ENCODE measurements at places on chromosomes 12 and 14. TPM values are rescaled to one million over a fixed set of nuclear protein-coding genes. Genes with fewer than 3 reads are reported as not detected.

GRCh38 chr14:71108398-71109119, 201.3 kb downstream of the PCNX1 start:
- no peak for DNase-seq

FRMD6 gene
- polyA plus RNA-seq: 21.0 TPM

GRCh38 chr12:89680409-89680808, 28.2 kb downstream of the ATP2B1 start:
- no peak for DNase-seq

DNA sequence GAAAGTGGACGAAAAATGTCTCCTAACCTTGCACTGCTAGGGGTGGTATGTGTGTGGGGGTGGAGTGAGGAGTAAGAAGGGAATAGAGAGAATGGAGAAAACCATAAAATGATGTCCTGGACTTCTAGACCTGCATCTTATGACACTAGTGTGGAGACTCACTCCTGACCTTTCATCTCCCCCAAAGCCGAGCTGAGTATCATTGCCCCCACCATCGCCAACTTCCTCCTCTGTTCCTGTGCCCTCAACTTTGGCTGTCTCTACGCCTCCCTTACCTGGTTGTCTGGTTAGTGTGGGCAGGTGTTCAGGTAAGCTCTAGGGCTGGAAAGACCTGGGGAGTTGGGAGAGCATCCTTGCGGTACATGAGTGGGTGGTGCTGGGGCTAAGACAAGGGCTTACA, 4.5 kb upstream of the KLHL33 start:
- no peak for DNase-seq

DNA sequence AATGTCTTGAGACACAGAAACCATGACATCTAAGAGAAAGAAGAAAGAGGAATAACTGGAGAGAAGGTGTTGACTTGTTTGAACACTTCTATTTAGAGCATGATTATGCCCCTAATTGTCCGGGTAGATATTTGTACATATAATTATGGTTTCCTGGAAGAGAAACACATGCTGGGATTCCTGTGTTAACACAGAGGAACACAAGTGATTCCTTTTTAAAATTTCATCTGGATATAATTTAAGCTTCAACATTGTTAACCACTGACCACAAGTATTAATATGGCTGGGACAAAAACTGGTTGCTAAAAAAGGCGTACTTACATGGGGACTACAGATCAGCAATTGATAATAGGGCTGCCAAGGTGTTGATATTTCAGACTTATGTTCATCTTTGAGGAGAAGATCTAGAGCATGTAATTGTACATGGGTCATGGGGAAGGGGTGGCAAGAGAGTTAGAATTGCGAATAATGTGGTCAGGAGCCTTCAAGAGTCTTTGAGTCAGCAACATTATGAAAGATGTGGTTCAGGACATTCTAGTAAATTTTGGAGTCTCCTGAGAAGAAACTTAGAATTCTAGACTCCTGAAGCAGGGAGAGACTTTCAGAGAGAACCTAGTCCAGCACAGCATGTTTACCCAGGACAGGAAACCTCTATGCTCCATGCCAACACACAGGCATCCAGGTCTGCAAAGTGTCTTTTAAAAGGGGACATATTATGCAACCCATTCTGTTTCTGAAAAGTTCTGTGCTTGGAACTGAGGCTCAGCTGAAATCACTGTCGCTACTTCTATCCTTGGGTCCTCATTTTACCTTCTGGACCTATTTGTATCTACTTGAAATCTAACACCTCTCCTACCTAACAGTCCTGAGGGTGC, 56.5 kb downstream of the SLC38A1 start:
- no peak for DNase-seq

- peak; percentile 85 for DNase-seq
These were observed at the start of gene HOXC5 for GRCh38 chr12:54032627-54033100. Gene HOXC5, plus strand, starts transcription at chr12:54033050. Its CDS starts 73 bp downstream, at chr12:54033123.

DNA sequence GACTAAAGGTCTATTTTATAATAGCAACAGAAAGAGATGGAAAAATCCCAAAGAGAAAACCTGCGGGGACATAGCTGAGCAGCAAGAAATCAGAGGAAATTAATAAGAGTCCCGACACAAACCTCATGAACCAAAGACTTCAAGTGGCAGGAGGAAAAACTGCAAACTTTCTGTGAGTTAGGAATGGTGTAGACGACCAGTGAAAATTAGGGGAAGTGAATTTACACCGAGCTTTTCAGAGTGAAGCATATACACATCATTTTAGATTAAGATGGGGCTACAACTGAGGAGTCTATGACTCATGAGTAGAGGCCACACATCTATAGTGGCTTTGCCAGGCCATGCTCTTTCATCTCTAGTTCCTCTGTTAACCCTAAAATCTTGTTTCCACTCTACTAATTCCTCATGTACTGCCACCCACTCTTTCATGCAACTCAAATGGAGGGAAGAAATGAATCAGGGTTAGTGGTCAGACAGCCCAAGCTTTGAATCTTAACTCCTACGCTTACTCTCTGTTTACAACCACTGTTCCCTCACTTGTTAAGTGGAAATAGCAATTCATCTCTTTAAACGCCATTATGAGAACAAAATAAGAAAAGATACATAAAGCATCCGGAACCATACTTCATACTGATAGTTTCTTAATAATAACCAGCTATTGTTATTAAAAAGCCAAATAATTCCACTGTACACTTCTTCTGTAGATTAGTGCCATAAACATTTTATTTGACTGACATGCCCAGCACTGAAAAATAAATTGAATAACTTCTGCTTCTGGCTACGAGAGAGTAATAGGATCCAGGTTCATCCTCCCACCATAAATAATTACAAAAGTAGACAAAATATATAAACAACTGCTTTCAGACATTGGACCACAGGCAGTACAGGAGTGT, 219.3 kb downstream of the RMST start:
- DNase-seq: no peak

DNA sequence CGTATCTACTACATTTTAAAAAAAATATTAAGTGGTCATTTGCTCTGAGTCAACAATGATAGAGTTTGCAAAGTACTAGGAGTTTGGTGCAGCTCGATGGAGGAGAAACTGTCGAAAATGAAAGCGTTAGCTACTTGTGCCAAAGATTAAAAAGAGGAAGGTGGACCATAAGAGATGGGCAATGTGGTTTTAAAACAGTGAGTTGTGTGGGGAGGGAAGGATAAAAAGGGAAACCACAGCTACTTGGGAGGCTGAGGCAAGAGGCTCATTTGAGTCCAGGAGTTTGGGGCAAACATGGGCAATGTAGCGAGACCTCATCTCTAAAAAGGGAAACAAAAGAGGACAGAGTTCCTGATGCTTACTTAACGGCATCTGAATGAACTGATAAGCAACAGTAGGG, 18.2 kb upstream of the STRAP start:
- DNase-seq: no peak

DNA sequence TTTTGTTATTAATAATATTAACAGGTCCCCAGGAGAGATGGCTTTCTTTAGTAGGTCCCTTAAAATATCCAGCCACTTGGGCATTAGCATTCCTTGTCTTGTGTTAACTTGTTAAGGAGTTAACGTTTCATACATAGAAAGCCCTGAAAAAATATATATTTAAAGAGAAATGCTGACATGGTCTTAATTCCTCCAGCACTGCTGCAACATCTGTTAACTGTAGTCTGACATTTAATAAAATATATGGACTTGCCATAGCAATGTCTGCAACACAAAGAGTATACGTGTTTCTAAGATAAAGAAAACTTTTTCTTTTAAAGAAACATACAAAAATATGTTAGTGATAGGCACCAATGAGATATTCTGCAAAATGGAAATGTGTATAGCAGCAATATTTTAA, 10.0 kb downstream of the SLC38A4 start:
- DNase-seq: no peak

- DNase-seq: no peak
These were observed 231.4 kb upstream of the RTL1 start for GRCh38 chr14:101134851-101135433.

KLRG1 gene
- 3.3 TPM for polyA plus RNA-seq

FSCB gene
- not detected for polyA plus RNA-seq

CACNA2D4 gene
- polyA plus RNA-seq: 3.0 TPM

SRSF9 gene
- polyA plus RNA-seq: 239 TPM

DNA sequence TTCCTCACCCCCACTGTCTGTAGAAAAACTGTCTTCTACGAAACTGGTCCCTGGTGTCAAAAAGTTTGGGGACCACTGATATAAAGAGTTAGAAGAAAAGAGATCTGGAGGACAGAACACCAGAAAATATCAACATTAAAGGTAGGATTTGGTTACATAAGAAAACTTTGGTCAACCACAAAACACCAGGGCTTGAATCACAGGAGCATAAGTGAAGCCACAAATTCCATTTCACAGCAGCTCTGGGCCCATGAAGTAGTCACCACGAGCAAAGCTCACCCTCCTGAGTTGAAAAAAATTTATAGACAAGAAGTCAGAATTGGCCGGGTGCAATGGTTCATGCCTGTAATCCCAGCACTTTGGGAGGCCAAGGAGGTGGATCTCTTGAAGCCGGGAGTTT, 19.4 kb downstream of the RALGAPA1 start:
- DNase-seq: no peak

DNA sequence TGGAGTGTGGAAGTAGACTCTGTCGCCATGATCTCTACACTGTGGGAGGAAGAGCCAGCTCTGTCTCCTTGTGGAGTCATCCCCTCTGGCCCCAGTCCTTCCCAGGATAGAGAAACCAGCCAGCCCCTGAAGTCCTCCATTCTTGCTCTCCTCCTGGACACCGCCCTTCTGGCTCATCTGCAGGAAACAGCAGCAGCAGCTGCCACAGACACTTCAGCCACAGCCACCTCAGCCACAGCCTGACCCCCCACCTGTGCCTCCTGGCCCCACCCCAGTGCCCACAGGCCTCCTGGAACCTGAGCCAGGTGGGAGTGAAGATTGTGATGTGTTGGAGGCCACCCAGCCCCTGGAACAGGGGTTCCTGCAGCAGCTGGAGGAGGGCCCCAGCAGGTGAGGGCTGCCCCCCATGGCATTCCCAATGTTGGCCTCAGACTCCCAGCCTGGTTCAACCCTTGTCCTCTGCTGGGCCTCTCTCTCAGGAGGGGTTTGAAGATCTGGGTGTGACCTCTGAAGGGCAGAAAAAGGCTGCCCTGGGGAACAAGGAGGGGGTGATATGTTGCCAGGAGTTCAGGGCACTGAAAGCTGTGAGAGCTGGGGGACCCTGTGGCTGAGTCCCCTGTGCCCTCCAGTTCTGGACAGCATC, 10.5 kb downstream of the PRPF40B start:
- no peak for DNase-seq

G2E3 gene
- polyA plus RNA-seq: 24.6 TPM

INHBC gene
- 0.29 TPM for polyA plus RNA-seq

DNA sequence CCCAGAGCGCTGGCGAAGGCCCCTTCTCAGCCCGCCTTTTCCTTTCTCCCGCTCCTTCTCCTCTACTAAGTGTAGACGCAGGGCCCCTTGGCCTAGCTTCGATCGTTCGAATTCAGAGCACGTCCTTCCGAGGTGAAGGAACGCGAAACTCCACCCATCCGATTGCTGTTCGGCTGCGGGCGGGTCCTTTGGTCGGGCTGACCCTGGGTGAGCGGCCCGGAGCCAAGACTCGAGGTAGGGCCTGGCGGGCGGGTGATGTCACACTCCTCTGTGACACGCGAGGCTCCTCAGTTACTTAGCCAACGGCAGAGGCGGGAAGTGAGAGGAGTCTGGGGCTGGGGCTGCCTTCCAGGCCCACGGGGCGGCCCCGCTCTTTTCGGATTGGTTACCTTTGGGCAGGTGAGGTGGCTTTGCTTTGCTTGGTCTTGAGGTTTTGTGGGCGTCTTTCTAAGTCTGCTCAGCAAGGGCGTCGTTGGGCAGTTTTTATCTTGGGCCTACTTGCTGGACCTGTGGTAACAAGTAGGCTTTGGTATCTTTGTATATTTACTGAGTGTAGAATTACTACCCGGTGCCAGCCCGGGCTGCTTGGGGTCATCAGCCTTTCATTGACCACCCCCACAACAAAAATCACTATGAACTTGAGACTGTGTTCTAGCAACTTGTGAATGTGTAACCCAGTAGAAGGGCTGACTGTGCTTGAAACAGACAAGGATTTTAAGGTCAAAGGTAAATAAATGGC, 694 bp downstream of the TMBIM6 start:
- peak; percentile 22 for DNase-seq

- DNase-seq: no peak
These were observed 65.6 kb downstream of the NTF3 start for GRCh38 chr12:5497329-5498053.

DNA sequence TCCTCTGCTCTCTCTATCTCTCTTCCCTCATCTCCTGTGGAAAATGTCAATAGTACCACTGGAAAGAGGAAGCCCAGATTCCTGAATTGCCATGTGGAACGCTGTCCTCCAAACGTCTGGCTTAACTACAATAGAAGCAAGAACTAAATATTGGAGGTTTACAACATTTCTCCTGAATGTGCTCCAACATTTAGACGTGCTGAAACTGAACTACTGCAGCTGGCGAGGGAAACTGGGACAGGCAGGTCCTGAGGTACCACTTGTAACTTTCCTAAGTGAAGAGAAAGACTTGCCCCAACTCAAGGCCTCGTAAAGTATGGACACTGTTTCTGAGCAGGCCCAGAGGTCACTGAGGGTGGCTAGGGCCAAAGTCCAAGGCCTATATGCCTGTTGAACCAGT, 187.7 kb downstream of the NTF3 start:
- DNase-seq: no peak

GRCh38 chr14:90440021-90440451, 43.2 kb downstream of the CALM1 start:
- no peak for DNase-seq

- DNase-seq: peak; percentile 10
These were observed 32.8 kb upstream of the TOMM20L start for GRCh38 chr14:58362798-58363412.

GRCh38 chr14:103144085-103144484, 20.8 kb downstream of the TNFAIP2 start:
- no peak for DNase-seq

DNA sequence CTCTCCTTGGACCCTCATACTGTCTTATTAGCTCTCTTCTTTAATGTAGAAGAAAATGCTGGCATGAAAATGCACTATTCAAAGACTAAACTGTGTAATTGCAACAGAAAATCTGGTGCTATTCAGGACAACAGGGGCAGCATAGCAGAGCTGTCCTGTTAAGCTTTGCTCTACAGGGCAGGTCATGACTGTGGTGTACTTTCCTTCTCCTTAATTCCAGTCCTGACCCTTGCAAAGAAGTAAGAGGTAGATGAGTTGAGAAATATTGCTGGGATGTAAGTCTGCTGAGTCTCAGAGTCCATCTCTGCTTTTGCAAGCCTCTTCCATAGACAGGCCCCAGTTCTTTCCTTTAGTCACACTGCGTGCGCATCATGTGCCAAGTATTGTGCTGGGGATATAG, 52.6 kb upstream of the STK38L start:
- no peak for DNase-seq

DNA sequence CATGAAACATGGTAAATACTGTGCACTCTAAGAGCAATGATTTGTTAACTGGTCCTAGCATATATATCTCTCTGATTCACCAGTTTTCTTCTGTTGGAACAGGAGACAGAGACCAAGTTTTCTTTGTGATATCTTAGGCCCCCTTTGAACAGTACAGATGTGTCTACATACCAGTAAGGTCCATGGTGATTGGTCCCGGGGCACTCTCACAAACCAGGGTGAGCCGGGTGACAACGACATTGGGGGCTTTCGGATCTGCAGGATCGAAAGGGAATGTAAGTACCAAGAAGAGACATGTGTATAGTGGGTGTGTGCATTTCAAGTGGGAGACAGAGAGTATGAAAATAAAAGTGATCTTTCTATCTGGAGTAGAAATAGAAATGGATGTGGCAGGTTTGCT, 11.3 kb upstream of the ERP27 start:
- DNase-seq: no peak

GRCh38 chr12:9615420-9616136, 7.9 kb upstream of the KLRB1 start:
- DNase-seq: no peak

ATP23 gene
- 9.5 TPM for polyA plus RNA-seq

Measured in right renal pelvis (tissue), 4 donors.